AG08396 (cell line): ENCODE measurements at places on chromosomes 13 and 19.

GRCh38 chr13:23231241-23231640, 50.5 kb downstream of the SGCG start:
- no peak for DNase-seq

GRCh38 chr19:19817357-19817756, 4.2 kb downstream of the ZNF506 start:
- no peak for DNase-seq

DNA sequence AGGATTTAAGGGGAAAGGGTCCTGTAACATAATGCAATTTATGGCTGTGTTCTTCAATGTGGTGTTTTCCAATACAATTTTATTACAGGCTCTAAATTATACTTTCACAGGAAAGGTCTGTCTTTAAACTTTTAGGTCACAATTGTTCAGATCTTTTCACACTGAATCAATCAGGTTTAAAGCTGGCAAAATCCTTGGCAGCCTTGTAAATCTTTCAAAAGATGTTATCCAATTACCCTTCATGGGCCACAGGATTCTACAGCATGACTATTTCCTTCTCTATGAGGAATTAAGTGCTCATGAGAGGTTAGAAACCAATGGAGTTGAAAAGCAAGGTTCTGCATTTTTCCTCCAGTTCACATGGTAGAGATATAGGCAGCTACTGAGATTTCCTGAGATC, 211.5 kb upstream of the MIR17HG start:
- DNase-seq: no peak

GRCh38 chr13:44078806-44079376, 199.2 kb downstream of the LACC1 start:
- DNase-seq: no peak

GRCh38 chr19:11364935-11365334, 9.5 kb upstream of the SWSAP1 start:
- no peak for DNase-seq

- DNase-seq: peak; percentile 66
Measured at GRCh38 chr13:20125129-20125782, 35.6 kb downstream of the GJA3 start.

GRCh38 chr19:19445911-19446361, 40.5 kb downstream of the GATAD2A start:
- no peak for DNase-seq

DNA sequence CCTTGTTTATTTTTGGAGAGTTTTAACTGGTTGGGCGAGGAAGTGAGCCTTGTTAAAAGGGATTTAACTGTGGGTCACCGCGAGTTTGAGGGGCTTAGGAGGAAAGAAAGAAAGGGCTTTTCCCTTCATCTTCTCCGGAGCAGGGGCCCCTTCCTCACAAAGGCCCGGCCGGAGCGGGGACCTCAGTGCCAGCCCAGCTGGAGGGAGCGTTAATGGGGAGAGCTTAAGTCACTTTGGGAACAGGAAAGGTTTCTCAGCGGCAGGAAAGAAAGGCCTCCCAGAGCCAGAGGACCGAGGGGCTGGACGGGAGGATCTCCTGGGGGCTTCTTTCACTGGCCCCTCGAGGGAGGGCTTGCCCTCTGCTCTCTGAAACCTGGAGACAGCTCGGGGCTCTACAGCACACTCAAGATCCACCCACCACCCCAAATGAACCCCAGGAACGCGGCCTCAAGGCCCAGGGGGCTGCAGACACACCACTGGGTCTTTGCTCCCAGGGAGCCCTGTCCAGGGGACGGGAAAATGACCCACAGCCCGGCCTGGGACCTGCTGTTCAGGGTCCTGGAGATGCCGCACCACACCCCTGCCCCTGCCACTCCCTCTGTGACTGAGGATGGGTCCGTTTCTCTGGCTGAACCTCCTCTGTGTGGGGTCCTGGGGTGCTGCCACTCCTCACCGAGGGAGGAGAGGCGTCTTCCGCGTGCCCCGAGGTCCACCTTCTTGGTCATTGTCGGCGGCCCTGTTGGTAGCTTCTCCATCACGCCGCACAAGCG, 128.3 kb downstream of the URI1 start:
- DNase-seq: no peak

GRCh38 chr19:10315335-10316214, at the start of gene FDX2:
Gene FDX2 (minus strand): TSS chr19:10316015. CDS start chr19:10315996, 19 bp downstream.
- DNase-seq: peak; percentile 96

DNA sequence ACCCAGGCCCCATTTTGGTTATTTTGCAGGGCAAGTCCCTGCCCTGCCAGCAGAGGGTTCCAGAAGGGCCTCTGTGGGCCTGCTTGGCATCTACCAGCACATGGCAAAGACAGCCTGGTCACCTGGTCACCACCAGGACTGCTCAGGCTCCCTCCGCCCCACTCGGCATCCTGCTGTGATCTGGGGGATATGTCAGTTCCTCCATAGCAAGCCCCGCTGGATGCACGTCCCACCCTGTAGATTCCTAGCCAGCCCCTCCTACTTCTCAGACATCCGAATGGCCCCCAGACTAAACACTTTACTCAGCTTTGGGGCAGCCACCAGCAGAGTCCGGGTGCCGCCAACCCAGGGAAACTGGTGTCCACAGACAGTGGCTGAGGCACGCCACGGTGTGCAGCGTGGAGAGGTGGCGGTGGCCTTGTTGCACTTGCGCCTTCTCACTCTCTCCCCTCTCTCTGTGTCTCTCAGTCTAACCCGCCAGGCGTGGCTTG, 31.8 kb upstream of the USE1 start:
- no peak for DNase-seq

GRCh38 chr13:36142735-36143134, 11.6 kb upstream of the DCLK1 start:
- no peak for DNase-seq

- no peak for DNase-seq
Measured at GRCh38 chr19:33812388-33813330, 16.0 kb downstream of the KCTD15 start.

DNA sequence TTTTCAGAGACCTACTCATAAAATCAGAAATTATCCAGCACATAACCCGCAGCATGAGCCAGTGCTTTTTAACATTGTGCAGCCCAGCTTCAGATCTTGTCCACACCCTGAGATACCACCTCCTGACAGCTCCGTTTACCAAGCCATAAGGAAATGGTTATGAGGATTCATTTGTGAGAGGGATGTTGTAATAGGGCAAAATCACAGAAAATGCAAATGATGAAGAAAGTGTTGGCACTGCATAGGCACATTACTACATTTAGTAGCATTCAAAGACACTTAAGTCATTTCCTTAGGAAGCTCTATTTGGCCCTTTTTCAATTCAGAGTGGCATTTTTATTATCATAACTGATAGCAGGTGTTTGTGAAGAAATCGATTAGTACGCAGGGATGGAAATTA, 277.5 kb downstream of the DNAJC15 start:
- DNase-seq: no peak

- no peak for DNase-seq
Measured at GRCh38 chr13:78979349-78979748, 320.4 kb upstream of the OBI1 start.

DNA sequence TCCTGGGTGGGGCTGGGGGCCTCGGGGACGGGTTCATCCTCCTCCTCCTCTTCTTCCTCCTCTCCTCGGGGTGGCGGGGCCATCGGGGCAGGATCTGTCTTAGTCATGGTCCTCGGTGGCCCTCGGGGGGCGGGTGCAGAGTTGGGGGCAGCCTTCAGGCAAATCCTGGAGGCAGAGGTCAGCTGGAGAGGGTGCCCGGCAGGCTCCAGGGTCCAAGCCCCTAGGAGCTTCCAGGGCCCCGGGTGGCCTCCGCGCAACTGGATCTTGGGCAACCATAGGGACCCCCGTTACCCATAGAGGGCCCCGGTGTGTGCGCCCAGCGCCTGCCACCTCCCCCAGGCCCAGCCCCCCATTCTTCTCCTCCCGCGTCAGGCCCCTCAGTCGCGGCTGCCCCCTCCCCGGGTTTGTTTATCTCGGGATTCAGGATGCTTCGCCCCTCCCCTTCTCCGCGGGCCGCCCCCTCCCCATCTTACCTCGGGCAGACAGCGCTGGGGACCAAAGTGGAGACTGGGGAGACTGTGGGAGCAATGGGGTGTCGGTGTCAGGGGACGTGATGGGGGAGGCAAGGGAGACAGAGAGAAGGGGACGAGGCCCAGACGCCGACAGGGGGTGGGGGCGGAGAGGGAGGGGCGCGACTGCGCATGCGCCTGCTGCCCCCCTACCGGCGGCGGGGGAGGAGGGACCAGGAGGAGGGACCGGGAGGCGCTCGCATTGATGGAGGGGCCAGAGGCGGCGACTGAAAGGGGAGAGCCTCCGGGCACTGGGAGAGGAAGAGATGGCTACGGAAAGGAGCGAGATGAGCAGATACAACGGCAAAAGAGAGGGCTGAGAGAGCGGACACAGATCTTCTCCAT, at the start of gene CLIP3:
Gene CLIP3, minus strand, starts transcription at position 623 of the 854 bp plus-strand sequence. Its CDS starts 516 bp downstream, at position 107.
- peak; percentile 99 for DNase-seq

DNA sequence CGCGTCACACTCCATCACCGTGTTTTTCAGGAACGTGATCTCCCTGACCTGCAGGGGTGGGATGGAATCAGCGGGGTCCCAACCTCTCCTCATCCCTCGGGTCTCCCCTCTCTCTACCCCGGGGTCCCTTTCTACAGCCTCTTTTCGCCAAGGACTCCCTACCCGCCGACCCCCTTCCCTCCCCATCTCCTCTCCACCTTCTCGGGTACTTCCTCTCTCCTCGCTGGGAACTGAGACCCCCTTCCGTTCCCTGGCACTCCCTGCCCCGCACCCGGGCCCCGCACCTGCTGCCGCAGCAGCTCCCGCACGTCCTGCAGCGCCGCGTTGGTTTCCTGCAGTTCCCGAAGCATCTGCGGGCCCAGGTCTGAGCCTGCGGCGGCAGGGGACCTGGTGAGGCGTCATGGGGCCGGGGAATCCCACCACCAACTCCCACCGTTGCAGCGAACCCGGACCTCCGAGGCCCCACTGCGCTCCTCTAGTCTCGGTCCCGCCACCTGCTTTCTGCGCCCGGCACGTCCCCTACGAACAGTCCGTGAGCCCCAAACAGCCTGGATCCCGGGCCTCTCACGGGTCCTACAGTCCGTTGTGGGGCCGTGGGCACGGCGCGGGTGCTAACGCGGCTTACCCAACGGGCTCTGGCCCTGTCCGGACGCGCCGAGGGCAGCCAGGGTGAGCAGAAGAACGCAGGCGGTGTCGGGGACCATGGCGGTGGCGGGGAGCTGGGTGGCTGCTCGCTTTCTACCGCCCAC, at the start of gene COMP:
Gene COMP, minus strand, starts transcription at position 740 of the 749 bp plus-strand sequence. Its CDS starts 36 bp downstream, at position 704.
- DNase-seq: no peak

DNA sequence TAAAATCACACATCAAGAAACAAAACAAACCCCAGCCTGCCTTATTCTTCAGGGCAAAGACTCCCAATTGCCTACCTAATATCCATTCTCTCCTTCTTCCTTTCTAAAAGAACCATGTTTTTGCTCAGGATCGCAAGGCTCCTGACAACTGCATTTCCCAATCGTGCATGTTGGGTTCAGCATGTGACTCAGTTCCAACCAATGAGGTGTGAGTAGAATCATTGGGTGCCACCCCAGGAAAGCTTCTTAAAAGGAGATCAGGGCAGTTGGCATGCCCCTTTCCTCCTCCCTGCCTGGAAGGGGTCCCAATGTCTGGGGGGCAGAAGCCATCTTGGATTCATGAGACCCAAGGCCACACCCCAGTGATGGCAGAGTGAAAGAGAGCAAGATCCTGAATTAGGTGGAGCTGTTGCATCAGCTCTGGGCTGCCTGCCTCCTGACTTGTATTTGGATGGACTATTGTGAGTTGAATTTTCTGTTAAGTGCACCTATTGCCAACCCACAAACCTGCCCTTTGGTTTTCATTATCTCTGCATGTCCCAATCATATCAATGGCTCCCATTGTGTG, 26.0 kb upstream of the UBAC2 start:
- no peak for DNase-seq

DNA sequence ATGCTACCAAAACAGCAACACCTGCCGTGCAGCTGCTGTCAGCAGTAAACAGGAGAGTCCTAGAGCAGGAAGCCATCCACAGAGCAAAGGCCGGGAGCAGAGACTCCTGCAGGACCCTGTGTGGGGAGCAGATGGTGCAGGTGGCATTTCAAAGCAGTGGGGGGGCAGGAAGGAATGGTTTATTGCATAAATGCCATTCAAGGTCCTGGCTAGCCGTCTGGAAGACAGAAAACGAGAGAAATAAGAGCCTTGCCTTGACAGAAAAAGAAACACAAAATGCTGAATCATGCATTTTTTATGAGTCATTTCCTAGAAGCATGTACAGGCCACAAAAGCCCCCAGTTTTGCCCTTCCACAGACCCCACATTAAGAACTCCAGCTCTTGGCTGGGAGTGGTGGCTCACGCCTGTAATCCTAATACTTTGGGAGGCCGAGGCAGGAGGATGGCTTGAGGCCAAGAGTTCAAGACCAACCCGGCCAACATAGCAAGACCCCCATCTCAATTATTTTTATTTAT, 5.4 kb downstream of the RSPH6A start:
- no peak for DNase-seq

- DNase-seq: no peak
Measured at GRCh38 chr19:3653865-3654513, 27.4 kb upstream of the CACTIN start.

DNA sequence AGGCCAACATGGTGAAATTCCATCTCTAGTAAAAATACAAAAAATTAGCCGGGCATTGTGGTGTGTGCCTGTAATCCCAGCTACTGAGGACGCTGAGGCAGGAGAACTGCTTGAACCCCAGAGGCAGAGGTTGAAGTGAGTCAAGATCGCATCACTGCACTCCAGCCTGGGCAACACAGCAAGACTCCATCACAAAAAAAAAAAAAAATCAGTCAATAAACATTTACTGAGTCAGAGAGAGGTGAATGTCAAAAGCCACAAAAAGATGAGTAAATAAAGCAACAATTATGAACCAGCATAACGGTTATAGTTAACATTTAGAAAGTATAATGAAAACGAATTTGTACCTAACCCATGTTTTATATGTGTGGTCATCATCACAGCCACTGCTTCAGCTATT, 23.1 kb downstream of the PSPC1 start:
- no peak for DNase-seq

GRCh38 chr13:76965759-76966421, 17.6 kb downstream of the ACOD1 start:
- peak; percentile 48 for DNase-seq

- DNase-seq: no peak
Measured at GRCh38 chr19:3784607-3785450, 1.4 kb downstream of the MATK start.

DNA sequence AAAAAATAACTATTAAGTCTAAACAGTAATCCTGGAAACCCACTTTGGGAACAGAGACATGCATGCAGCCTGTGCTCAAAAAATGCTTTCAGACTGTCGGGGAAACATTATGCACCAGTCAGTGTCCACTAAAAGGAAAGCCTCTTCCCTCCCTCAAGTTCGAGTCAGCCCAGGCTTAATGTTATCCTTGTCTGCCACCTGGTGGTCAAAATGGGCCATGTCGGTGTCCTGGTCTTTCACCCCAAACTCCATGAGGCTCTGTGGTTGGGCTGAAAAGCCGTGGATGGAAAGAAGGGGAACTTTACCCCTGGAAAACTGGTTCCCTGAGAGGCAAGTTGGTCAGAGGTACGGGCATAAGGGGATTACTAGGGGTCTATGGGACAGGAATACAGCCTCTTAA, 88.4 kb upstream of the ZNF492 start:
- DNase-seq: peak; percentile 29

DNA sequence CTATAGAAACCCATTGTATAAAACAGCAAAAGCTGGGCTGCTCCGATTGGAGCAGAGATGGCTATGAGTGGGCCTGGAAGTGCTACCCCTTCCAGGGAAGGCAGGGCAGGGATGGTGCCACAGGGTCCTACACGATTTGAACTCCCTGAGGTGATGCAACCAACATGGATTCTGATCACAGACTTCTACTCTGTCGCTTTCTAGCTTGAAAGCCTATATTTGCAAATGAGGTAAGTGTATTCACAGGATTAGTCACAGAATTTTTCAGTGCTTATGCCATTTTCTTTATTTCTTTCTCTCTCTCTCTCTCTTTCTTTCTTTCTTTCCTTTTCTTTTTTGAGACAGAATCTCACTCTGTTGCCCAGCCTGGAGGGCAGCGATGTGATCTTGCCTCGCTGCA, 179.0 kb downstream of the SPRY2 start:
- no peak for DNase-seq
